ENCODE measurements at places on chromosomes 1 and 21.

- DNase-seq: no peak
Observed at GRCh38 chr1:177969109-177969508, 749 bp downstream of the SEC16B start.

DNA sequence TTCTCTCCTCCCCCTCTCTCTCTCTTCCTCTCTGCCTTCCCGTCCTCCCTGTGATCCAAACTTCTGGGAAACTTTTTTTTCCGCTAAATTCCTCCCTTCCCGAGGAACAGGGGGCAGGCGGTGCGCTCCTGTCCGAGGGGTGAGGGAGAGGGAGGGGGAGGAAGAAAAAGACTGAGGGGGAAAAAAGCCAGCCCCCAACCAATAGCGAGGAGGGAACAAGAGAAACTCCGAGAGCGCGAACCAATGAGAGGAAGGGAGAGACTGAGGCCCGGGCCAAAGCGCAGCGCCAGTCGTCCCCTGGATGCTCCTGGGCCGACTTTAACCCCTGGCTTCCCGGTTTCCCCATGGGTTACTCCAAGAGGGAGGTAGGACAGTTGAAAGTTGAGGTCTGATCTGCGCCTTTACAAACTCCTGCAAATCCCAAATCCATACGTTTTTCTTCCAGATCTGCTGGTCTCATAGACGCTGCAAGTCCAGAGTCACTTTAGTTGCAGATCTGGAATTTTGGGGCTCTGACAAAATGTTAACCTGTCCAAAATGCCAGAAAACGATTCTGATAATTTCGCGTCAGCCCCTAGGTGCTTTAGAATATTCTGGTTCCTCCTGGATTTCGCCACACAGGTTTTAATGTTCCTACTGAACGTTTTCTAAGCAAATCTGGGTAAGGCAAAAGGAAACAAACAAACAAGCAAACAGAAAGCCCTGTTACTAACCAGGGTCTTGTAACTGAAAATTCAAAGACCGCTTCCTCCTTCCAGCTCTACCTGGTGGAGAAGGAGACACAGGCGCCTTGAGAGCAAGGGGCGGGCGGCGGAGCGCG lies at the start of gene TBX15:
Gene TBX15 (minus strand): TSS at position 158 of the 820 bp plus-strand sequence. CDS start 548 bp downstream, outside the sequence.
- no peak for DNase-seq

- DNase-seq: no peak
Observed at GRCh38 chr1:37720231-37721130, 28.2 kb downstream of the CDCA8 start.

- no peak for DNase-seq
Observed at GRCh38 chr1:84379138-84379916, 19.0 kb upstream of the DNASE2B start.

DNA sequence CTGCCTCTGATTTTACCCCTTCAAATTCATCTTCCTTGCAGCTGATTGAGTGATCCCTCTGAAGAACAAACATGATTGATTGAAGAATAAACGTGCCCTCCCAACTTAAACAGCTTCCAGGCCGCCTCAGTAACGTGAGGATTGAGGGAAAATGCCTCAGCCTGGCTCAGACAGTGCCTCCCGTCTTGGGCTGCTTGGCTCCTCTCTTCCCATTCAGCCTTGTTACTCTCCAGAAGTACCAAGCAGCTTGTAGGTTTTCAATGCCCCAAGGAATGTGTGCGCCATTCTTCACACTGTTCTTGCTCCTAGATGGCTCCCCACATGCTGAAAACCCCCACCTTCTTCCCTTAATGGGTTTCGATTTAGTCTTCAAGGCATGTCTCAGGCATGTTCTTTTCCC lies 51.8 kb downstream of the ST6GALNAC5 start:
- DNase-seq: no peak

GRCh38 chr1:93874025-93874651 lies 4.9 kb downstream of the DNTTIP2 start:
- no peak for DNase-seq

DNA sequence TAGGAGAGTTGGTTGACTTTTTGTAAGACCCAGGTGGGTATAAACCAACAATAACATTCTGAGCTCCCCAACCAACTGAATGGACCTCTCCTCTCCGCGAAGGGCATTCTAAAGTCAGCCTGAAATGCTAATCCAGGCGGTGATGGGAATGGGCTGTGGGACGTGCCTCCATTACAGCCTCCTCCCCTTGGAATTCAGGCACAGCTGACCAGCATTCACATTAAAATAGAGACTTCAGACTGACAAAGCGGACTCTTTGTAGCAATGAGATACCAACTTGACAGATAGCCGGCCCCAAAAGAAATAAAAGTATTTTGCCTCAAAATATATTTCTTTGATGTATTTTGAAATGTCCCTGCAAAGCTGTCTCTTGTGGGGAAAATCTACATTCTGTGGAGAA lies 101.7 kb downstream of the KIF26B start:
- DNase-seq: no peak

DNA sequence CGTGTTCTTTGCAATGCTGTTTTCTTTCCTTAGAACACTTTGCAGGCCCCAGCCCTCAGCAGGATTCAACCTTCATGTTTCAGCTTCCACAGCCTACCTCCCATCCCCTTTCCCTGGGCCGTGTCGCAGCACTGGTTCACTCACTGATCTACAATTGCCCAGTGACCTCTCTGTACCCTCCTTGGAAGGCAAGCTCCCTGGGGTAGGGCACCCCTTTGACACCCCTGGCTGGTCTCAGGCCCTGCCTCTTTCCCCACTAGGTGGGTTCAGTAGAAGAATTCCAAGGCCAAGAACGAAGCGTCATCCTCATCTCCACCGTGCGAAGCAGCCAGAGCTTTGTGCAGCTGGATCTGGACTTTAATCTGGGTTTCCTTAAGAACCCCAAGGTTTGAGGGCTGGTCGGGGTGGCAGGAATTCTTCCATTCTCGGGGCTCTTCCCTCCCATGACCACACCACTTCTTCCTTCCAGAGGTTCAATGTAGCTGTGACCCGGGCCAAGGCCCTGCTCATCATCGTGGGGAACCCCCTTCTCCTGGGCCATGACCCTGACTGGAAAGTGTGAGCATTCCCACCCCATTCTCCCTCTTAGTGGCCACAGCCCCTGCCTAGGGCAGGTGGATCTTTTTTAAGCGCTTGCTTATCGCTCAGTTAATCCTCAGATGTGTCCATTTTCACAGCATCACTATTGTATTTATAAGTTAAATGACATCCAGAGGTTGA lies 7.3 kb downstream of the RHOC start:
- no peak for DNase-seq

DNA sequence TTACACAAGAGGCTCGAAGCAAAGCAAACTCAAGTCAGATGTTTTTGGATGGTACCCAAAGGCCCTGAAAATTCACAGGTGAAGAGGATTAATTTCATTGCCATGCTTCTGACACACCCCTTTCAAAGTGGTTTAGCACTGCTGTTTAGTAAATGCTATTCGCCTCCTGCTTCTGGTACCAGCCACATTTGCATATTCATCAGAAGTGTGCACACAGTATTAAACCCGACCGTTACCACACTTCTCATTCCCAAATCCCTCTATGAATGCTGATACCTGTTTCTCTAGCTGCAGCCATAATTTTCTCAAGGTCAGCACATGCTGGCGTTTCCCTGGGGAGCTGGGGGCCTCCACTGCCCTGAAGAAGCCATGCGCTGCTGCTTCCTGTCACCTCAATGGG lies 179.8 kb upstream of the DAB1 start:
- no peak for DNase-seq

GRCh38 chr1:228920831-228921230 lies 185.6 kb downstream of the RHOU start:
- no peak for DNase-seq

- DNase-seq: peak; percentile 84
Observed at GRCh38 chr21:26842974-26843932, 2.0 kb downstream of the ADAMTS1 start.

- no peak for DNase-seq
Observed at GRCh38 chr1:54804471-54805132, 3.5 kb upstream of the TTC22 start.

DNA sequence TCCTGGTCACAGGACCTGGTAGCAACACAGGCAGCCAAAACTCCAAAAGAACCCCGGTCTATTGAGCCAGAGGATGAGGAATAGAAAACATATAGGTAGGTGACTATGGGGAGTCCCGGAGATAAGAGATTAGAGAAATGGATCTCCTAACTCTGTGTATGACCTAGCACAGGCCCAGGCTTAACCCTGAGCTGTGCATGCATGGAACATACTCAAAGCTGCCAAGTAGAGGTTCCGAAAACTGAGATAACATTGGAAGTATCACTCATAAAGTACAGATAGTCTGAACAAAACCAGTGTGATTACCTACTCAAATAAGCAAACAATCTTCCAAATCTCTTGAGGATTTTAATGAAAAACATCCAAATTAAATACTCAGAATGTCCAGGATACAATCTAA lies 31.5 kb upstream of the PRDX6 start:
- DNase-seq: no peak

DNA sequence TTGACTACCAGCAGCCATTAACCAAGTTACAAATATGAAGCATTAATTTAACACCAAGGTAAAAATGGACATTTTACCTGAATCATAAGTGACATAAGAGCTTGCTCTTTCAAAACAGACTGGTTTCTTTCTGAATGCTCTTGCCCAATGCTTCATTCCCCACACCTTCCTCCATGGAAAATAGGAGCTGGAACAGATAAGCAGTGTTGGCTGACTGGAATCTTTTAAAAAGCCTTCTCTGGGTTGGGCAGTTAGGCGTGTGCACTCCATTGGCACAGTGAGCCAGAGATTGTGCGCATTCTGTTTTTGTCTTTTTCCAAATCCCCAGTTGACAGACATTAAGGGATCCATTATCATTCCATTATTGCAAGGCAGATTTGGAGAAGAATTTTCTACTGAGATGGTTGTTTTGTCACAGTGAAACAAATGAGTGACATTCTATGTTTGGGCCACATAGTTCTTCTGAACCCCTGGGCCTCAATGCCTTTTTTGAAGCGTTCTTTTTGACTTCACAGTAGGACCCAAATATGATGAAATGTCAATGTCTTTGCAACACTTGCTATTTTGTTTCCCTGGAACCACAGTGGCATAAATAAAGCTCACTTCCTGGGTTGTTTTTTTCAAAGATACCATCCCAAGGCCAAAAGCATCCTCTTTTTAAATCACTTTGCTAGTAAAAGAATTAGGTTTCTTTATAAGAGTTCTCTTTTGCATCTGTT lies 32.3 kb downstream of the LRRC8B start:
- no peak for DNase-seq

GRCh38 chr1:167067904-167068303 lies 22.3 kb downstream of the GPA33 start:
- no peak for DNase-seq

- no peak for DNase-seq
Observed at GRCh38 chr1:84883286-84883685, 9.7 kb downstream of the LPAR3 start.

GRCh38 chr1:27523337-27524020 lies 33.5 kb upstream of the WASF2 start:
- DNase-seq: no peak

- DNase-seq: no peak
Observed at GRCh38 chr1:94873520-94874351, 53.2 kb downstream of the CNN3 start.

DNA sequence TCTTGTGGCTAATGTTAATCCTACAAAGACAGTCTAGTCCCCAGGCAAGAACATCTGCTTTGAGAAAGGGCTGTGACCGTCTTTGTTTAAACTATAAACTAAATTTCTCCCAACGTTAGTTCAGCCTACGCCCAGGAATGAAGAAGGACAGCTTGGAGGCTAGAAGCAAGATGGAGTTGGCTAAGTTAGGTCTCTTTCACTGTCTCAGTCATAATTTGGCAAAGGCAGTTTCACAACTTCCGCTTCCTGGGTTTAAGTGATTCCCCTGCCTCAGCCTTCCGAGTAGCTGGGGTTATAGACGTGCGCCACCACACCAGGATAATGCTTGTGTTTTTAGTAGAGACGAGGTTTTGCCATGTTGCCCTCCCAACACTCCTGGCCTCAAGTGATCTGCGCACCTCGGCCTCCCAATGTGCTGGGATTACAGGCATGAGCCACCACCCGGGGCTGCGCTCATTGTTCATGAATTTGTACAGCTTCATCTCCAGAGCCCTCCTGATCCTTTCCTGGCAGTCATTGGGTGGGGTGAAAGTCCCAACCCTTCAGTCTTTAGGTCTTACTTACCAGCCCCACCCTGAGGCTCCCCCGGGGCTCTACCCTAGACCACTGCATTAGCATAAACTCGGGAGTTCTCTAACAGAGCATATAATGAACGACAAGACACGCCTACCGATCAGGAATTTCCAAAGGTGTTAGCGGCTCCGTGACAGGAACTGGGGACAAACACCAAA lies 4.9 kb upstream of the MASP2 start:
- DNase-seq: peak; percentile 18

DNA sequence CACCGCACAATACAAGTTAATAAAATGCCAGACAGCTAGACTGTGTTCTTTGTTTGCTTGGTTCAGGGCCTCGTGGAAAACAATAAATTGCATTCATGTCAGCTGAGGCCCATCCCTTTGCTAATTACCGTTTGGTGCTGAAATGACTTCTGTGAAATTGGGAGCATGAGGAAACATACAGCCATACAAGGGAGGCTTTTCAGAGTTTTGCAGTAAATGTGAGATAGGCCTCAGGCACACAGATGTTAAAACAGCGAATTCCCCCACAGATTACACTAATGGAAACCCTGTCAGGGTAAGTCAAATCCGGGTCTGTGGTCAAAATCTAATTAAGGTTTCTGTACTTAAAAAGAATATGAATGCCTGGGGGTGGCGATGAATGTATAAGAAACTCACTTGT lies 173.5 kb upstream of the LMO4 start:
- no peak for DNase-seq

- no peak for DNase-seq
Observed at GRCh38 chr1:52122384-52122783, 19.5 kb upstream of the ZFYVE9 start.

DNA sequence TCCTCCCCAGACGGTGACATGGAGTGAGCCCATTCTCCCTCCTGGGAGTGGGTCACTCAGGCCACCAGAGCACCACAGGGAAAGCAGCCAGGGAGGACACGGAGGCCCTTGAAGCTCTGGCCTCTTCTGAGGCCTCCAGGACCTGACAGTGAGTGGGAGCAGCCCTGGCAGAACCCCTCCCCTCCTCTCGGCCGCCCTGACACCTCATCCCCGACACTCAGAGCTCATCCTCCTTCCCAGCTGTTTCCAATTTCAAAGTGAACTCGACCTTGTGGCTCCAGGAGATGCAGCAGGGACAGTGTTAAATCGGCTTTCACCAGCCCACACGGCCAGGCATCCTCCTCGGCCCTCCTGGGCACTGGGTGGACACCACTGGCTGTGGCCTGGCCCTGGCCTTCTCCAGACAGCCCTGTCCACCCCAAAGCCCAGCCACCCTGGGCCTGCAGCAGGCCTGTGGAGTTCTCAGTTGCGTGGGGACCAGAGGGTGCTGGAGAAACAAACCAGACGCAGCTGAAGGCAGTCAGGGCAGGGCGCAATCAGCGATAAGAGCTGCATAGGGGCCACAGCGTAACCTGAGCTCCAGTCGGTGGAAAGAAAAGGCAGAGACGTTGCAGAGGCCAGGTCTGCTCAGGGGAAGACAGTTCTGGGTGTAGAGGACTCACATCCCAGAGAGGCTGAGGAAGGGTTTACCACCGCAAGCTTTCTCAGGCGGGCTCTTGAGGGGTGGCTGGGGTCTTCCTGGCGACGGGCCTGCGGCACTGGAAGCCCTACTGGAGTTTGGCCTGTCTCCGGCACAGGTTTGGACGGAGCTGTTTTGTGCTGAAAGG lies 27.1 kb downstream of the FTCD start:
- DNase-seq: peak; percentile 28

All from lower lobe of right lung (tissue), 2 donors.